ENCODE measurements at places on chromosomes 2 and 18.

- DNase-seq: no peak
Measured at GRCh38 chr18:13232086-13232917, 13.7 kb downstream of the LDLRAD4 start.

GRCh38 chr2:167964650-167965413 is 282.6 kb downstream of the STK39 start:
- DNase-seq: no peak

GRCh38 chr18:35683021-35683420 is 101.5 kb downstream of the GALNT1 start:
- no peak for DNase-seq

DNA sequence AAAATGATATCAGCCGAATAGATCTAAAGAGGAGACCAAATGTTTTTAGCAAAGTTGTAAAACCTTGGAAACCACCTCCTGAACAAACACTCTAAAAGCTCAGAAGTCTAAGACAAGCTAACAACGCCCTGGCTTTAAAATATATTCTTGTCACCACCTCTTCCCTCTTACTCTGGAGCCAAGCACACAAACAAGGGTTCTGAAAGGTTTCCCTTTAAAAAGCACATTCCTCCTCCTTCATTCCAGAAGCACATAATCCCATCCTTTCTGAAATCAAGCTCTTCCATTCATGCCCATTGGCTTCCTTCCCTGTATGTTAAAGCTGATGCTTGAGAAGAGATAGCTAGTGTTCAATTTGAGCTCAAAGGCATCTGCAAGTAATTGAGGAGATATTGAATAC is 382.0 kb downstream of the LNPK start:
- DNase-seq: no peak

DNA sequence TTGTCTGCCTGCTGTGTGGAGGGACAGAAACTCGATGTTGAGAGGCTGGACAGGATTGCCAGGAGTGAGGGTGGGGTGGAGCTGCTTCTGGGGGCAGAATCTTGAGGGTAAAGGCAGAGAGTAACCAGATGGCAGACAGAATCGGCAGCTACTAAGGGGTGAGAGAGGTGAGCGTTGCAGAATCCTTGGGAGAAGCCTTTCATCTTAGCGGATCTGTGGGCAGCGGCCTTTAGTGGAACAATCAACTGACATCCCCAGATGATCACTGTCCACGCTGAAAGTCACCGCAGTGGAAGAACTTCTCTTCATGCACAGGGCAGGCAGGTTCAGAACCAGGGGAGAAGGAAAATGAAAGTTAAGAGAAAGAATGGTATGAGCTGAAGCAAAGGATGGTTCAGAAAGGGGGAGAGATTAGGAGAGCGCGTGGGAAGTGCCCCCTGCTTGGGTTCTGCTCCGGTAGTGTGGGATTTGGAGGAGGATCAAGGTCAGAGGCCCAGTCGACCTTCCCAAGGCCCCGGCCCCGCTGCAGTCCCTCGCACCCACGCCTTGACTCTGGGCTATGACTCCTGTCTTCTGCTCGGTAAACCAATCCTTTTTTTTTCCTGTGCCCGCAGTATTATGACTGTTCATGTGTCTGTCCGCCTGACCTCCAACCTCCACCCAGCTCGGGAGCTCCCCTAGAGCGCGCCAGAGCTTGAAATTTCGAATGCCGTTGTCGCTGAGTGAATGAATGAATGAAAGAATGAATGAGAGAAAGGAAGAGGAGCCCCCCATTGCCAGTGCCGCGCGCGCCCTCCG is 584 bp downstream of the BOLA3 start:
- peak; percentile 20 for DNase-seq

- DNase-seq: no peak
Measured at GRCh38 chr2:202566286-202566685, 68.5 kb upstream of the FAM117B start.

Measured in eye (tissue), 1 donor.